Cerebellum (tissue), 4 donors: ENCODE measurements at places on chromosomes 7 and 10. TPM values are rescaled to one million over a fixed set of nuclear protein-coding genes. Genes with fewer than 3 reads are reported as not detected.

- DNase-seq, result no peak
Observed at GRCh38 chr7:91201442-91202113, 62.7 kb upstream of the FZD1 start.

CALHM1 gene
- not detected for total RNA-seq

GRCh38 chr7:150612925-150613324, 19.3 kb downstream of the GIMAP6 start:
- DNase-seq, result no peak

TMEM176A gene
- 1.5 TPM for total RNA-seq

- no peak for DNase-seq
Observed at GRCh38 chr7:139583826-139584553, 60.5 kb downstream of the CLEC2L start.

DNA sequence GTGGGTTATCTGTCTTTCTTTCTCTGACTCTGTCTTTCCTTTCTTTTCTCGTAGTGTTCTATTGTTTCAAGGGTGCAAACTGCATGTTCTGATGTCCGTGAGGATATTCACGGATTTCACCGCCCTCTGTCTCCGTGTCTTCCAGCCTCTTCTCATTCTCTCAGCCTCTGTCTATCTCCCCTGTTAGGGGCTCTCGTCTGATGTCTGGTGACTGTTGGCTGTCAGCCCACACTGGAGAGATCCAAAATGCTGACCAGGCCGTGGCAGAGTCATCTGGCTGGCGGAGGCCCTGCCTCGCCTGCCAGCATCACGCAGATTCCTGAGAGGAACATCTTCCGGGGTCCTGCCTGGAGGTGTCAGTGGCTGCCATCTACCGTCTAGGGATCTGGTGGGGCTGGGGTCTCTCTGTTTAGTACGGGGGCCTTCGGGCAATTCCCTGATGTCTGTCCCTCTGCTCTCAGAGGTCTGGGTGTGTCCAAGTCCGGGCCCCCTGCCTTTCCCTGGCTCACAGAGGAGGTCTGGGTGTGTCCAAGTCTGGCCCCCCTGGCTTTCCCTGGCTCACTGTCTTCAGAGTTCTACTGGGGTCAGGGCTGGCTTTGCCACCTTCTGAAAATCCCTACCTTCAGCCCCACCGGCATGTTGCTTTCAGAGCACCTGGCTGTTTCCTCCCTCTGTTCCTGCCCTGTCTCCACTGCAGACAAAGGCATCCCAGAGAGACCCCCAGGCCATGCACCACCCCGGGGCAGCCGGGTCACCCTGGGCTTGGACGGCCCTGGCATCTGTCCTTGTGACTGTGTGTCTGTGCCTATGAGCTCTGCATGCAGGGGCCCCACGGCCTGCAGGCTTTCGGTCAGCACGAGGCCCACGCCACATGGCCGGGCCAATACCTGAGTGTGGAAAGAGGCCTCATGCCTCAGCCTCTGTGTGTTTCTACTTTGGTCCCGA, 14.0 kb upstream of the SCART1 start:
- DNase-seq, result no peak

DNA sequence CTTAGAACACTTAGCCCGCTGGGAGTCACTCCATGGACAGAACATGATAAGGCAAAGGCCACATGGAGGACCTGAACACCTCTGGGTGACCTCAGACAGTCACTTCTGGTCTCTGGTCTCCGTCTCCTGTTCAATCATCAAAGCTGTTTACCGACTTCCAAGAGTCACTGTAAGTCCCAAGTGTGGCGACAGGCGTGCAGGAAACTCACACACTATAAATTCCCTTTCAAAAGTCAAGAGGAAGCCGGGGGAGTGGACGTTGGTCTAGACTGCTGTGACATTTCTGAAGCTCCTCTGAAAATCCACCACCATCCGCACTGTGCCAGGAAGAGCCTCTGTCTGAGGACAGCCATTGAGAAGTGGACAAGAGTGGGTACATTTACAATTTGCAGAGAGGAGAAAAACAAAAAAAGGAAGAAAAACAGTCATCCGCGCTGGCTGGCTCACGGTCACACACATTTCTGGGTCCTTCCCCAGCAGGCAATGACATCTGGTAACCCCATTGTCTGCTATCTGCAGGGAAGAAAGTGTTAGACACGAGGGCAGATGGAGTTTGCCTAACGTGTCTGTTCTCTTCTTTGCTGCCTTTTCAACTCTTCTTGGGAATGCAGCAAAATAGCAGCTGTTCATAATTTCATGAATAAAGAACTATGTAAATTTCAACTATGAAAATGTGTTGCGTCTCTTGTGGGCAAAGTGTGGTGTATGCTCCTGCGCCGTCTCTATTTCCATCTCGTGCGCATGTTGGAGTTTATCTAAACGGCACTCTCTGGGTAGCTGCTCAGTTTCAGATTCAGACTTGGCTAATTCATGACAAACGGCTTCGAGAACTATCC, 32.9 kb upstream of the CUX1 start:
- no peak for DNase-seq

DNA sequence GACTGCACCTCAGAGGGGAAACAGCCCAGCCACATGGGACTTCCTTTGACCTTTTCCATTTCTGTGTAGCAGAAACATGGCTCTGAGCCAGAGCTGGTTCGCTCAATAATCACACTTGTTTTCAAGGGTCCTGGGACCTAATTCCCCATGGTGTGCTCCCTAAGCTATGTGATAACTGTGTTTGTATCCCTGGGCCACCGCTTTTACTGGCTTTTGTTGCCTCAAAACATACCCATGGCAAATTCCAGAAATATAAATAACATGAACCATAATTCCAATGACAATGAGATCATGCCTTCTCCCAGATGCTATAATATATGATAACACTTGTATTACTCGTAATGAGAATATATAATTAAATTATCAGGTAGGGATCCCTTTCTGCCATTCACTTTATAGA, 196.4 kb downstream of the GFRA1 start:
- DNase-seq, result no peak
